A172 (cell line): ENCODE measurements at places on chromosomes 3 and 15.

- peak; percentile 46 for DNase-seq
Observed at GRCh38 chr3:119257654-119258410, 17.2 kb upstream of the B4GALT4 start.

DNA sequence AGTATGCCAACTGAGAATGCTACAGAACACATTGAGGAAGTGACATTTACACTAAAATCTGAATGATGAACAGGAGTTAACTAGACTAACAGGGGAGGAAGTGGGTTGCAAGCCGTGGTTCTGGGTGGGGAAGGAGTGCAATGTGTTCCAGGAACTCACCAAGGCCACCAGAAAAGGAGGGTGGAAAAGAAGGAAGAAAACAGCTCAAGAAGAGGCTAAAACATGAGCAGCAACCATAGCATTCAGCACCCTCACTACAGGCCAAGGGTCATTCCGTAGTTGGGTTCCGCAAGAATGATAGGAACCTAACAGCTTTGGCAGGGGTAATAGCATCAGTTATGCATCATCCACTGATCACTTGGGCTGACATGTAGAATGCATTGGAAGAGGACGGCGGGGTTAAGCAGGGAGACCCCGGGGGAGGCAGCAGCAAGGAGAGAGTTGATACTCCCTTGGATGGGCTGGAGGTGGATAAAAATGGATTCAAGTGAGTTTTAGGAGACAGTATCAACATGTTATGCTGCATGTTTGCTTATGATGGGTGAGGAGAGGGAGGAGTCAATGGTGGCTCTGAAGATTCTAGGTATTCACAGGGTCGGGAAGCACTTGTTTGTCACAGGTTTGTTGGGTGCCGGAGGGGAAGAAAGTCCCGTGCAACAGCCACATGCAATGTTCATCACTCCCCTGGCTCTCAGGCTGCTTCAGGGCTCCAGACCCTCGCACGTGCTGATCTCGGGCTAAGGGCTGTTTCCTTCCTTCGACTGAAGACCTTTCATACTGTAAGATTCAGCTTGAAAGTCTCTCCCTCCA is 53.2 kb downstream of the LIPC start:
- no peak for DNase-seq

GRCh38 chr15:22811640-22812039 is 25.2 kb downstream of the NIPA1 start:
- peak; percentile 8 for DNase-seq

- DNase-seq, result peak; percentile 76
Observed at GRCh38 chr15:70149667-70150404, 52.1 kb upstream of the TLE3 start.

DNA sequence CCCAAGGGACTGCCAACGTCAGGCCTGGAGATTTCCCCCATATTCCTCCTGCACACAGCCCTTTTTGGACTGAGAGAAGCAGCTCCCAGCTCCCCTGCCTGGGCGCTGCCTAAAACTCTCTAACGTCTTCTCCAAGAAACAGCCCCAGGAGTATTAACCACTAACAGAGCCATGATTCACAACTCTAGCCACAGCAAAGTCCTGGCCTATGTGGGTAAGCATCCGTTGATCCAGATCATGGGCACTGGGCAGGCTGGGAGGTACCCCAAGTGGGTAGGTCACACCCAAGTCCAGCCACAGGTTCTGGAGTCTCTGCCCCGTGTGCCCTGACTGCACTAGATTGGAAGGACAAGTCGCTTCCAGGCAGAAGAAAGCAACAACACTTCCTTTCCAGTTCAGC is 31.9 kb downstream of the NBEAL2 start:
- no peak for DNase-seq

GRCh38 chr15:59532770-59533379 is 78.7 kb upstream of the GCNT3 start:
- DNase-seq, result peak; percentile 10

DNA sequence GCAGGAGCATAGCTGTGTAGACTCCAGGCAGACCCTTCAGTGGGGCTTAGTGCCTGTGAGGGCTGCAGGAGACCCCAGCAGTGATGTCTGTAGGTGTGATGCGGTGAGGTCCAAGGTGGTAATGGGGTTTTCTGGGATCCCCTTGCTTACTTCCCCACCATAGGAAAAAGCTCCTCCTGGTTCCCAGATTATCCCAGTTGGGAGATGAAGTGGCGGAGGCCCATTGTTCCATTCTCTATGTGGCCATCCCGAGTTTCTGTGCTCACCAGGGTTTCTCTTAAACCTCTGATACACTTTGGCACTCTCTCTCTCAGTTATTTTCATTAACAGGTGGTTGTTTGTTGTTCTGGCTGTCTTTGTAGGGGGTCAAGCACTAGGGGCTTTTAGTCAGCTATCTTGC is 146.7 kb upstream of the IGF1R start:
- no peak for DNase-seq

DNA sequence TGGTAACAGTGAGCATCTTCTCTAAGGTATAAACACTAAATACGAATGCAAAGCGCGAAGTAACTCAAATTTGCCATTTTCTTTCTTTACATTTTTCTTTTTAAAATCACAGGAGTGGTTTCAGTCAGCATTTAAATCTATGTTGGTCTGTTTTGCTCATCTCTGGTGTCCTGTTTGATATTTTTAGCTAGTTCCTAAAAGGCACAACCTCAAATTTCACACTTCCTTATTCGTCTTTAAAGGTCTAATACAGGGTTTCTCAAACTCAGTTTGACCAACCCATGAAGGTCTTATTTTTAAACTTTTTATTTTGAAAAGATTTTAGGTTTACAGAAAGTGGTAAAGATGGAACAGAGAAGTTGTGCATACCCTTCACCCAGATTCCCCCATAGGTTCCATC is 201.1 kb downstream of the MAGI1 start:
- no peak for DNase-seq

DNA sequence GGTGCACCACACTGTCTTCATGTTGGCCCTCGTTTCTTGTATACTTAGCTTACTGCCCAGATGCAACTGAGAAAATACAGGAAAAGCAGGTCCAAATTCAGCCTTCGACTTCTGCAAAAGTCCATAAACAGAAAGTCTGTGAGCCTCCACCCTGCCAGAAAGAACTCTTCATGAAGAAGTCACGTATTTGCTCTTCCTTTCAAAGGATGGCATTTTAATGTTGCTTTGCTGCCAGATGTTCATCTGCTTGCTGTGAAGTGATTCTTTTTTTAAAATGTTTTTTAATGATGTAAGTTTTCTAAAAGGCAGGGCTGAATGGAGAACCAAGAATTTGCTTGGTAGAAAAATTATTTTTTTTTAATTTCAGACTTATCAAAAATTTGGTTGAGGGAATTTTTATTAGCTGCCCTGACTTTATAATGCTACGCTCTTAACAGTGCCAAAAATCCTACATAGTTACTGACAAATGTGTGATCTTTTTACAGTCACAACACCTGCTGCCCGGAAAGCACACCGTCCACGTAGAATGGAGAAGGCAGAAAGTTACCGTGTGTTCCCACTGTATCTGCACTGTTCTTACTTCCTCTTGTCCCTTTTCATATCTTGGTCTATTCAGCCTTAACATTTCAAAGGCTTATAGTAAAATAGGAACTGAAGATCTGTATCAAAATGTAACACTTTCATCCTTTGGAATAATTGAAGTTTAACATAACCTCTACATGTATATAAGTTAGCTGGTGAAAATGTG is 136.3 kb downstream of the LRRC28 start:
- no peak for DNase-seq

DNA sequence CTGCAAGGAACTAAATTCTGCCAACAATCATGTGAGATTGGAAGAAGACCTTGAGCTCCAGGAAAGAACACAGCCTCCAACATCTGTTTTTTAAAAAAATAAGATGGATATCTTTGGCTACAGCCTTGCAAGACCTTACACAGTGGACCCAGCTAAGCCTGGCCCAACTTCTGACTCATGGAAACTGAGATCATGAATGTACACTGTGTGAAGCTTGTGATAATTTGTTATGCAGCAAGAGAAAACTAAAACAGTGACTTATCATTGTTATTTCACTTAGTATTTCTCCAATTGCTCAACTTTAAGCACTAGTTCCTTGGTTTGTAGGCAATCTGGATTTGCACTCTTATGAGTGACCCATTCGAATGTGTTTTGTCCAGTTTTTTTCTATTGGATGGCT is 29.3 kb downstream of the SHQ1 start:
- no peak for DNase-seq

- peak; percentile 6 for DNase-seq
Observed at GRCh38 chr15:23877502-23878412, 190.7 kb upstream of the NDN start.
